ENCODE measurements at places on chromosomes 16 and 17.

GRCh38 chr16:28607116-28607623, 2.7 kb downstream of the SULT1A1 start:
- DNase-seq = no peak

- DNase-seq = no peak
These were observed at the start of gene CBFA2T3 for GRCh38 chr16:88977018-88977811. Gene CBFA2T3 (minus strand): TSS chr16:88977207. CDS start chr16:88976807, 400 bp downstream.

- DNase-seq = no peak
These were observed 149.9 kb upstream of the TBX2 start for GRCh38 chr17:61249649-61250299.

- DNase-seq = no peak
These were observed 26.4 kb downstream of the ADCY9 start for GRCh38 chr16:4089811-4090301.

GRCh38 chr17:58640202-58640601, 51.6 kb downstream of the TEX14 start:
- DNase-seq = no peak

GRCh38 chr17:70945386-70945785, 776.1 kb downstream of the KCNJ2 start:
- no peak for DNase-seq

GRCh38 chr17:76130473-76130872, 10.6 kb downstream of the FOXJ1 start:
- DNase-seq = no peak

GRCh38 chr16:89375021-89375420, 115.3 kb downstream of the ANKRD11 start:
- no peak for DNase-seq

GRCh38 chr17:4838309-4838785, 5.2 kb downstream of the MINK1 start:
- no peak for DNase-seq

GRCh38 chr17:50328363-50329325, 17.3 kb upstream of the XYLT2 start:
- DNase-seq = no peak

GRCh38 chr16:49766225-49766624, 89.7 kb downstream of the ZNF423 start:
- no peak for DNase-seq

DNA sequence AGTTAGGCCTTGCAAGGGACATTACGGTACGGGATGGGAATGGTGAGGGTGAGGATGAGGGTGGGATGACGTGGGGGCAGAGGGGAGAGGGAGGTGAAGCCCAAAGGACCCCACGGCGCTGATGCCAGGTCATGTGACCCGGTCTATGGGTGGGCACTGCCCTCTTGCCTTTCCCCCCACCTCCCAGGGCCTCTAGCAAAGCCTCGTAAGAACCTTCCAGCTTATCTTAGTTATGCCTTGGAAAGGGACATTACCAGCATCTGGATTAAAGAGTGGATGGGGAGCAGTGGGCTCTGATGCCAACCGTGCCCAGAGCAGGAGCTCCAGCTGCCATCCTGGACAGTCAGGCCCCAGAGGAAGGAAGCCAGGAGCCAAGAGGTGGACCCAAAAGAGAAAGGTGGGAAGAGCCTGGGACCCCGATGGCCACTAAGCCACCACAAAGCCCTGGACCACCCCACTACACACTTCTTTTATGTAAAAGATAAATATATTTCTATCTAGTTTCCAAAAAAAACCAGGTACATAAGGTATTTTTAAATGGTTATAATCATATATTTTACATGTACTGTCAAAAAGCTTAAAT, 40.9 kb downstream of the TK2 start:
- no peak for DNase-seq

GRCh38 chr17:9307313-9307998, 268.2 kb downstream of the STX8 start:
- no peak for DNase-seq

- peak; percentile 16 for DNase-seq
These were observed 65.9 kb downstream of the EMP2 start for GRCh38 chr16:10514369-10515055.

DNA sequence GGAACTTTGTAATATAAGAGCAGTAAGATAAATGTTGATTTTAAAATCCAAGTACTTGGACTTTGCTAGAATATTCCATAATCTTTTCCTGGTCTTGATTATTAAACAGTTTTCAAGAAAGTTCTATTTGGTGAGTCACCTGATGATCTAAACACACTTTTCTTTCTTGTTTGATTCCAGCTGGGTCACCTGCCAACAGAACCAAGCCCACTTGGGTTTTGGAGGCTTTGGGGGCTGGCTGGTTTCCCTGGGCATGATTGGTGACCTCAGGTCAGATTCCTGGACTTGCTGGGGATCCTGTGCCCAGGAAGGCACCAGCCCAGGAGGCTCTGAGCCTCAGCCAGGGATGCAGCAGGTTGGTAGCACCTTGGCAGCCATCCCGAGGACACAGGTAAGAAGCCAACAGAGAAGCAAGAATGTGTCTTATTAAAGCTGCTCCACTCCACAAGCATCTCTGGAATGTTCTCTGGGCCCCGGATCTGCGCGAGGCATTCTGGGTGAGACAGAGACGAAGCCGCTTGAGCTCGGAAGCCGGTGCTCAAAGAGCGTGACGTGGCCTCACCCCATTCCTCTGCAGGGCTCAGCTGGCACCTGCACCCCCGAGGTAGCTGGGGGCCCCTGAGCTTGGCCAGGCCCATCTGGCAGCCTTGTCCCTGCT, 3.1 kb upstream of the TEX19 start:
- DNase-seq = no peak

DNA sequence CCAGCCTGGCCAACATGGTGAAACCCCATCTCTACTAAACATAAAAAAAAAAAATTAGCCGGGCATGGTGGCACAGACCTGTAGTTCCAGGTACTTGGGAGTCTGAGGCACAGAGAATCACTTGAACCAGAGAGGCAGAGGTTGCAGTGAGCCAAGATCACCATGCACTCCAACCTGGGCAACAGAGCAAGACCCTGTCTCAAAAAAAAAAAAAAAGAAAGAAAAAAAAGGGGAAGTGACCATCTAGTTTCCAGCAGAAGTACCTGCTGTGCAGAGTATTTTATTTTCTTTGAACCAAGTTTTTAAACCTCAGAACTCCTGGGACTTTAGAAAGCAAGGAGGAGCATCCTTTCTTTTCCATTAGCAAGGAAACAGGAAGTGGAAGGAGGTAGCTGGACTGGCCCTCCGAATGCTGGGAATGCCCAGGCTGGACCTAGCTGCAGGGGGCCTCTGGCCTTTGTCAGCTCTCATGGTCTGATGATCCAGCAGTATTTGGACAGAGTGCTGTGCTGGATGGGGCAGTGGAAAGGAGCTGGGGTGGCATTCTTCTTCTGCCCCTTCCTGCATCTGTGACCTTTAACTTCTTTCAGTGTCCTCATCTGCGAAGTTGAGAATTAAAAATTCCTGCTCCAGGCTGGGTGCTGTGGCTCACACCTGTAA, 6.6 kb downstream of the GID4 start:
- DNase-seq = no peak

DNA sequence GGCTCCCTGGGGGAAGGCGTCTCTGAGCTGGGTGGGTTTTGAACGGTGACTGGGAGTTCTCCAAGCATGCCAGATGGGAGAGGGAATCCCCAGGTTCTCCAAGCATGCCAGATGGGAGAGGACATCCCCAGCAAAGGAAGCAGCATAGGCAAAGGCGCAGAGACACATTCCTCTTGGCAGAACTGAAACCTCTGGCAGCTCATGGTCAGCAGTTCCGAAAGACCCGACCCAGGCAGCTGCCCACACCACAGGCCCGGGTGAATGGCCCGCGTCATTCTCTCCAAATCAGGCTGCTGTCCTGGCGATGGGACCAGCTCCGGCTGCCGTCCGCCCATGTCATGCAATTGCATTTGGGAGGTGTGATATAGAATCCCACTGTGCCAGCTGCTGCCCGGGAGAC, 8.0 kb downstream of the ZNF469 start:
- no peak for DNase-seq

- no peak for DNase-seq
These were observed 22.8 kb upstream of the IRX3 start for GRCh38 chr16:54309341-54309740.

GRCh38 chr16:54623636-54624035, 307.0 kb upstream of the IRX5 start:
- DNase-seq = no peak

- no peak for DNase-seq
These were observed 372.7 kb upstream of the ZFHX3 start for GRCh38 chr16:73420676-73421075.

- no peak for DNase-seq
These were observed 36.4 kb upstream of the SSTR5 start for GRCh38 chr16:1036166-1036565.

DNA sequence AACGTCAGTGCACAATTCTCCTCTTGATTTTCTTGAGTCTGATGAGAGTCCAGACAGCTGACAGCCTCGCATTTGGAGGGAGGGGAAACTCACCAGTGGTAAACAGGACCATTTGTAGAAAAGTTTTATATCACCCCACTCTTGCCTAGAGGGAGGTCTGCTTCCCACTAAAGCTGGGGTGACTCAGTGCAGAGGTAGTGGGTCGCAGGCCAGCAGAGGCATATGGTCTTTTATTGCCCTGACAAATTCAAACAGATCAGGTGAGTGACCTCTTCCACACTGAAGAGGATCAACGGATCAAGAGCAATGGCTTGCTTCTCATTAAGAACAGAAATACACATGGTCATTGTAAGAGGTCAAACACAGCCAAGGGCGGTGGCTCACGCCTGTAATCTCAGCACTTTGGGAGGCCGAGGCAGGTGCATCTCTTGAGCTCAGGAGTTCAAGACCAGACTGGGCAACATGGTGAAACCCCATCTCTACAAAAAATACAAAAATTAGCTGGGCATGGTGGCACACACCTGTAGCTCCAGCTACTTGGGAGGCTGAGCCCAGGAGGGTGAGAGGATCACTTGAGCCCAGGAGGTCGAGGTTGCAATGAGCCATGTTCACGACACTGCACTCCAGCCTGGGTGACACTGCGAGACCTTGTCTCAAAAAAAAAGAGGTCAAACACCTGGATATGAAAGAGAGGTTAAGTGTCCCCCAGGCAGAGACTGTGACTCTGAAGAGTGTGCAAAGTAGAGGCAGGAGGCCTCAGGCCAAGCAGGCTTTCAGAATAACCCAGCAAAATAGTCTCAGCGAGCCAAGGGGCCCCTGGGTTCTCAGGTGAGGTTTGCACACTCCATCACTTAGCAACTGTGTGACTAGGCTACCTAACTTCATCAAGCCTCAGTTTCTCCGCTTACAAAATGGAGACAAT, 56.5 kb upstream of the ERN1 start:
- no peak for DNase-seq

DNA sequence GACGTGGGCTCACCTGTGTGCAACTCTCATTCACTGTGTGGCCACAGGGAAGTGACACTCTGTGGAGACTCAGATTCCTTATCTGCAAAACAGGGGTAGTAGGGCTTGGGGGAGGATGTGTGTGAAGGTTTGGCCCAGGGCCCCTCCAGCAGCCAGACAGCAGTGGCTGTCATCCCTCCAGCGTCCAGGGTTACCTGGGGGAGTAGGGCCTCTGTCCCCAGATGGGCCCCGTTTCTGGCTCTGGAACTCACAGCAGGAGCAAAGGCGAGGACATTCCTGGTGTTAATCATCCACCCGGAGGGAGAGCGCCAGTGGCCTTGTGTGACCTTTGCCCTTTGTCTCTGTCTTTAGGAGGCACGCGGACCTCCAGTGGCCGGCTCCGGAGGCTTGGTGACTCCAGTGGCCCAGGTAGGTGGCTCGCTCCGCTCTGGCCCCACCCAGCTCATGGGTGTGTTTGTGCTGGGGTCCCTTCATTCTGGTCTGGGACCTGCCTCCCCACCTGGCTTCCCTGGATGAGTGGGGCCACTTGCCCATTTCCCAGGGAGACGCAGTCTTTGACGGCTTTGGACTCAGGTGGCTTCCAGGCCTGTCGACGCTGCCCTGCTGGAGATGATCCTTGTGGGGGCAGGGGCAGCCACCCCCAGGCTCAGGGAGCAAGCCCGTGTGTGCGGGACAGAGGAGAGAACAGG, 166.2 kb downstream of the SEC14L1 start:
- DNase-seq = no peak

DNA sequence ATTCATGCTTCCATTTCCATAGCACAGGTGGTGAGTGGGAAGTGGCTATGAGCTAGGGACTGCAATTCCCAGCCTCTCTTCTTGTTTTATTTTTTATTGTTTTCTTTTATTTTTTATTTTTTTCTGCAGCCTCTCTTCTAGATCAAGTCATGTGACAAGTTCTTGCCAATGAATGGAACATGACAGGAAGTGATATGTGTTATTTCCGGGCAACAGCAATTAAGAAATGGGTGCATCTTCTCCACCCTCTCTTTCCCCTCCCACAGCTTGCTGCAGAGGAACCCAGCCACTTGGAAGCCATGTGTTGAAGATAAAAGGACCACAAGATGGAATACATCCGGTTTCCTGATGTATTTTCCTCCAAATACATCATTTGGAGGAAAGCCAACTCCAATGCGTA, 23.6 kb downstream of the IRX5 start:
- DNase-seq = no peak

DNA sequence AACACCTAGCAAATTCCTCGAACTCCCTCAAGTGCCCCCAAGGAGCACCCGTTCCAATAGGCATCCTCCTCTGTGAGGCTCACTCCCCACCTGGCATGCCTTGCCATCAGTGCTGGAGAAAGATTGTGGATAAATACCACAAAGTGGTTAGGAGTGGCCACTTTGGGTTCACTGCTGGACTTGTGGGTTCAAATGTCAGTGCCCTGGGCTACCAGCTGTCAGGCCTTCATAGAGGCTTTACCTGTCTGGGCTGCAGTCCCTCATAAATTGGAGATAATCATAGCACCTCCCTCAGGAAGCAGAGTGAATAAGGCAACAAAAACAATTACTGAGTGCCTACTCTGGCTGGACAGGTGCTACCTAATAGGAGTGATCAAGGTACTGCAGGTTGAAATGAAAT, 1.5 kb upstream of the SYT17 start:
- no peak for DNase-seq

GRCh38 chr16:49631187-49632041, 224.5 kb downstream of the ZNF423 start:
- DNase-seq = no peak

GRCh38 chr16:48323783-48324775, 61.1 kb downstream of the SIAH1 start:
- no peak for DNase-seq

DNA sequence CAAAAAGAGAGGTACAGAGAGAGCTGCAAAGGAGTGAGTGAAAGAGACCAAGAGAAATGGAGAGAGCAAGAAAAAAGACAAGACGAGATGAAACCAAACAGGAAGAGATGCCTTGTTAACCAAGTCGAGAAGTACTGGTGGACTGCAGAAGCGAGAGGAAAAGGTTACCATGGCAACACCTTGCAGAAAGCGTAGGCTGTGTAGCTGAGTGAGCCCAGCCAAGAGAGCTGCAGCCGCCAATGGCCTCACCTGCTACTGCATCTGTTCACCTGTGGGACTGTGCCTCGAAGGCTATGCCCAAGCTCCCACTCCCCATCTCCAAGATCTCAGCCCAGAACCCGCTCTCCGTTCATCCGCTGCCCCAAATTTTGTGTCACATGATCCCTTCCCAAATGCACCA, 161.3 kb downstream of the SLC39A11 start:
- DNase-seq = no peak

DNA sequence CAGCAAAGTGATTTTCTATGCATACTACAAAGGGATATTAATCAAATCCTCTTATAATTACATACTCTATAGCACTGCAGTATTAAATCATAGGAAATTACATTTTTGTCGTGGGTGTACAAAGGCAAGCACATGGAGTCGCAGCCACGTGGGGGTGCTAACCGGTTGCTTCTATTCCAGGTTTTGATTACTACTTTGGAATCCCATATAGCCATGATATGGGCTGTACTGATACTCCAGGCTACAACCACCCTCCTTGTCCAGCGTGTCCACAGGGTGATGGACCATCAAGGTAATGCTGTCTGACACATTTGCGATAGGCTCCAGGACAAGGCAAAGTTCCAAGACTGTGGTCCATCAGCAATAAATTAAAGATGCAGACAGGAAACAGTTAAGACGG, 60.1 kb downstream of the ARSG start:
- no peak for DNase-seq

All from effector CD4-positive, alpha-beta T cell (primary cell).